Activated CD4-positive, alpha-beta T cell treated with anti-CD3 and anti-CD28 coated beads, Interleukin-2, Interleukin-6, amounts not matched to agents 100 ng/mL and 50 ng/mL, durations not matched to agents 16 hours and 8 hours (primary cell): ENCODE measurements at places on chromosomes 6 and 20.

DNA sequence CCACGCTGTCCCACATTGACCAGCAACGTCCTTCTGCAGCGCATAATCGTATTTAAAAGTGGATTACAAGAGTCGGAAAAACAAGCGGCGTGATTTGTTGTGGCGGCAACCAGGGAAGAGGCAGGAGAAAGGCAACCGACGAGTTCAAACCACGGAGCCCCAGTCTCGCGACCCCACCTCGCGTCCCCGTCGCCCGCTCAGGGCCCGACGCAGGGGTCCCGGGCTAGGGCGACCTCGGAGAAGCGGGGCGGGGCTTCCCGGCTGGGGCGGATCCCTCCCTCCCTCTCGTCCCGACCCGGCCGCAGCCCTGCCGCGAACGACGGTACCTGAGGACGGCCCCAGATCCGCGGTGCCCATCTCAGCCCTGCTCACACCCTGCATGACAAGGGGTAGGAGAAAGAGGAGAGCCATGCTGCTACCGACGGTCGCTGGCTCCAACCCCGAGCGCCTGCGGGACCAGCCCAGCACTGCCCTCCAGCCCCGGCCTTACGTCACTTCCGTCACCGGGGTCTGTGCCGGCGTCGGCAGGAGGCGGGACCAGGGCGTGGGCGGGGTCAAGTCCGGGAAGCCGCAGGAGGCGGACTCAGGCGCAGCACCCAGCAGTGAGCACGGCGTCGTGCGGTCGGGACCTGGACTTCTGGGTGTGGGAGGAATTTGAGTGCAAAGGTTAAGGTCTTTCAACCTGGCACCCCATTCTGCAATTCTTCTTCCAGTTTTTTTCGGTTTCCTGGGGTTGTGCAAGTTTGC, at the start of gene IFNGR1:
Gene IFNGR1, minus strand, starts transcription at position 469 of the 747 bp plus-strand sequence. Its CDS starts 58 bp downstream, at position 411.
- peak; percentile 97 for DNase-seq

DNA sequence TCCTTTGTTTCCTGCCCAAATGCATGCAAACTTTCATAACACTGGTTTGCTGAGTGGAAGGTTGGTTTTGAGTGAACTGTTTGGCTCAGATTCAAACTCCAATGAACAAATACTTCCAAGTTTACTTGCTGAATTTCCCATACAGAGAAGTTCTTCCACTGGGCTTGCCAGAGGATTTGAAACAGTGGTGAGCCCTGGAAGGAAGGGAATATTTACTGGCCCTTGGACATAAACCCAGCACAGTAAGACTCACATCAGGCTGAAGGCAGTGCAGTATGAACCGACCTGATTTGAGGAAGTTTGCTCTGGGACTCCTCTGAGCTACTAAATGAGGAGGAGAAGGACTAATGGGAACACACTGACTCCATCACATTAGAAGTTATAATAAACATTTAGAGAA, 3.8 kb downstream of the TRAF3IP2 start:
- DNase-seq: no peak

GRCh38 chr6:104108634-104109033, 751.1 kb downstream of the HACE1 start:
- no peak for DNase-seq

- DNase-seq: no peak
These were observed 33.4 kb downstream of the SNX5 start for GRCh38 chr20:17935186-17935585.

DNA sequence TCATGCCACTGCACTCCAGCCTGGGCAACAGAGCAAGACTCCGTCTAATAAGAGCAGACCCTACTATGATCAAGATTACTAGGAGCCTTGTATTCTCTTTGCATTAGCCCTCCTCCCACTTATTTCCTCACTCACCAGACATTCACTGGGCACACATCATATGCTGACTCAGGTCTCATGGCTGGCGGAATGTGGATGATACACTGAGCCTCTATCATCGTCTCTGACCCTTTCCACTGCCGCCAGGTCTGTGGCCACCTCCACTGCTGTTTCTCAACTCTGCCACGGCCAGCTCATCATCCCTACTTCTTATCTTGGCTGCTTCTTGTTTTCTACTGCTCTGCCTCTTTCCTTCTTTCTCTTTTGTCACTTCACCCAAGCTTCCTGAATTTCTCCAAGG, 161.0 kb downstream of the BACH2 start:
- no peak for DNase-seq

DNA sequence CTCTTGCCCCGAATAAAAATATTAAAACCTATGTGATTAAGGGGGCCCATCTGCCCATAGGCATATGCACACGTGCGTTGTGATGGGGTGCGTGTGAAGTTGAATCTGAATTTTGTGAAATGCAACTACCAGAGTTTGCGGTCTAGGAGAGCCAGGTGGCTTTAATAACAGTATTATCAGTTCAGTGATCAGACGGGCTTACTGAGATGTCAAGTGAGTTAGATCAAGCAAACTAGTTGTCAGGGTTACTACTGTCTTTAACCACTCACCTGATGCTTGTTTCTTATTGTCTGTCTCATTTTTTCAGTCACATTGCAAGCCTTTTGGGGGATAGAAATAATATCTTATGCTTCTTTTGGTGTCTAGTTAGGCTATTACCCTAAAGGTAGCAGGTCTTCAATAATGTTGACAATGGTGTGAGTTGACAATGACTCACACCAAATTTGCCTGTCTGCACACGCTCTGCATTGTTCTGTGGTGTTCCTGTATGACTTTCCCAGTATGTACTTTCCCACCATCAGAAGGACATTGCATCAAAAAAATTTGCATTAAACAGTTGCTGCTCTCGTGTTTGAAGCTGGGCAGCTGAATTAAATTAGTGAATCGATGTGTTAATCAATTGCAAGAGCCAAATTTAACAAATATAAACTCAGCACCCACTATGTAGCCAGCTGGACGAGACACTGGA, 103.1 kb upstream of the NAA20 start:
- DNase-seq: no peak

DNA sequence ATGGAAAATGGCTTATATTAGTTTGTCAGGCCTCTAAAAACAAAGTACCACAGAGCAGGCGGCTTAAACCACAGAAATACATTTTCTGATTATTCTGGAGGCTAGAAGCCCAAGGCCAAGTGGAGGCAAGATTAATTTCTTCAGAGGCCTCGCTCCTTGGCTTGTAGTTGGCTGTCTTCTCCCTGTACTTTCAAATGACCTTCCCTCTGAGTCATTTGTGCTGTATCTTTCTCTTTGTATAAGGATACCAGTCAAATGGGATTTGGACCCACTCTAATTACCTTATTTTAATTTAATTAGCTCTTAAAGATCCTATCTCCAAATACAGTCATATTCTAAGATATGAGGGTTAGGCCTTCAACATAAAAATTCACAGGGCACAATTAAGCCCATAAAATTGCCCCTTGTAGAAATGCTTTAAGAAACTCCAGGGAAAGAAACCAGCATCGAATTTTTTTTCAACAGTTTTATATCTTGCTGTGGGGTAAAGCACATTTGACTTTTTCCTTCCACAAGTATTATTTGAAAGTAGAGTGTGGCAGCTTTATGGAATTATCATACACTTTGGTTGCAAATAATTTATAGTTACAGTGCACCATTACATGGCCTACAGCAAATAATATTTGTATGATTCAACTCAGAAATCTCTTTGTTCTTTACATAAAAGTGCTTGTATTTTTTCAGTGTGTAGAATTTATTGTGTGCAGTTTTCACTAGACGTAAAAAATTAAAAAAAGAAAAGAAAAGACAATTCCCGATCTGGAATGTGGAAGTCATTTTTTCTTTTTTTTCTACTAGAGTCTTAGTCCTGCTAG, 706.1 kb downstream of the KIF16B start:
- DNase-seq: no peak

DNA sequence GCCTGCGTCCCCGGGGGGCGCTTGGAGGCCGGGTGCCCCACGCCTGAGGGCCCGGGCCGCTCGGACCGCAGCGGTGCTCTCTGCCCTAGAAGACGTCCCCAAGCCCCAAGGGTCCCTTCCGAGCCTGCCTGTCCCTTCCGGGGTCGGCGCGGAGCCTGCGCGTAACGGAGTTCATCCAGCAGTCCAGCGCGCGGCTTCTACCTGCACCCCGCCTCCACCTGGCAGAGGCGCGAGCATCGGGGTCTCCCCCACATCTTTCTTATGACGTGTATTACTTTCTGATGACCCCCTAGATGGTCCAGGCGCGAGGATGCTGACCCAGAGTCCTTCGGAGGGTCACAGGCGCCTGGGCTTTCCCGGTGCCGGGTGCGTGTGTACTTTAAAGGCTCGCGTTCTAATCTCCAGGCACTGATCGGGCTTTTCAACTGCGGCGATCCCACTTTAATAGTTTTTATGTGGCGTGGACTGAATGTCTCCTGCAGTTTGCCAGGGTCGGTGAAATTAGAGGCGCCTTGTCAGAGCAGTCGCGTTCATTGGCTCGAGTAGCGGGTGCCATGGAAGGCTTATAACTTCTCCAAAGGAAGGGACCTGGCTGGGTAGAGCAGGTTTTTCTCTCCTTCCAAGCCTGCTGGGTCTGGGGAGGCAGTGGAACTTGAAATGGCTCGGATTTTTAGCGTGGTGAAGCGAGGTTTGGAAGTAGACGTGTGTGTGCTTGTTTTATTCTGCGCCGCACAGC, 912 bp downstream of the EYA4 start:
- no peak for DNase-seq

- peak; percentile 36 for DNase-seq
These were observed 61.9 kb downstream of the GPR6 start for GRCh38 chr6:110039981-110040383.

GRCh38 chr6:2028457-2029038, 216.9 kb downstream of the GMDS start:
- no peak for DNase-seq

- no peak for DNase-seq
These were observed 71.8 kb upstream of the SIRPA start for GRCh38 chr20:1823450-1823844.

DNA sequence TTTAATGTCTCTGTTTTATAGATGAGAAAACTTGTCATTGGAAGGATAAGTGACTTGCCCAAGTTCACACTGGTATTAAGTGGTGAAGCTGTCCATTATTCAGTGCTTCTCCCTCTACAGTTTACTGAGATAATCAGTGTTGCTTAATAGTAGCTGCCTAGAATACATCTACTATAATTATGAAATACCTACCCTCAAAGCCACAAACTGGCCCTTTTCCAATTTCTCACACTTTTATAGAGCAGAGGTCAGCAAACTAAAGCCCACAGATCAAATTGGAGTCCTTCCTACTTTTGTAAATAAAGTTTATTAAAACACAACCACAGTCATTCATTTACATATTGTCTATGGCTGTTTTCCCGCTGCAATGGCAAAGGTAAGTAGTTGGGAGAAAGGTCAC, 73.5 kb downstream of the EYS start:
- DNase-seq: no peak

DNA sequence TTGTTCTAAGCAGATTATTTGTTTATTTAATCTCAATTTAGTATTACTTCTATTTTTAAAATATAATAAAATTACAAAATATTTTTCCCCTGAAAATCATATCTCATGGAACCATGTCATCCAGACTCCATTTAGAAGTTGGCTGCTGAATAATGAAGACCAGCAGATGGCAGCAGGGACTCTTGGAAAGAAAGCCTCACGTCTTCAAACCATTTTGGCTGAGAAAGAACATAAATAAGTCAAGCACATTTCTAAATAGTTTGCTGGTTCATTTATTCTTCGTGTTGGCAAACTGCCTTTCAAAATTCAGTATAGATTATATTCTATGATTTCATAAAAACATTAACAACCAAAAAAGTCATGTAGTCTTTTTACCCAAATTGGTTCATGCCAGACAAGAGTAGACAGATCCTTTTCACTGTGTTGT, 71.7 kb downstream of the RCAN2 start:
- peak; percentile 47 for DNase-seq

GRCh38 chr20:39356908-39357307, 394.8 kb downstream of the DHX35 start:
- no peak for DNase-seq

GRCh38 chr6:157323966-157324300, 614 bp upstream of the TMEM242 start:
- DNase-seq: peak; percentile 51

DNA sequence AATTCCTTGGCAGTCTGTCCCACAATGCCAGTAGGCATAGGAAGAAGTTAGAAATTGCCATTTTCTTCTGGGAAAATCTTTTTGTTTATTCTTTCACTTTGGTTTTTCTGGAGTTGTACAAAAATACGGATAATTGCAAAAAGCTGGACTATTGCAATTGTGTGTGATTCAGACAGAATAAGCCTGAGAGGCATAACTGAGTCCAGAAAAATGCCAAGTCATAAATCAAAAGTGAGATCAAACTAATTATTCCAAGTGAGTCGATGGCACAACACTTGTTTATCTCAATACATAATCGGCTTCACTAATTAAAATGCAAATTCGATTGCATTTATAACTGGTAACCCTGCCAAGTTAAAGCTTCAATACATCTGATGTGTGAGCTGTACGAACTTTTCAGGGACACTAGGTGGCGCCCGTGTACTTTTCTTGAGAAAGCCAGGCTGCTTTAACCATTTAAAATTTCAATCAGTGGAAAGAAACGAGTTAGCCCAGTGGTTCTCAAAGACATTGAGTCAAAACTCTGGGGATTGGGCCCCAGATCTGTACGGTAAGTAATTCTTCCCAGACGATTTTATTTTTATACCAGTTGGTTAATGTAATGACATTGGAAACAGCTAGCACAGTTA, 102.6 kb downstream of the LAMP5 start:
- peak; percentile 61 for DNase-seq

DNA sequence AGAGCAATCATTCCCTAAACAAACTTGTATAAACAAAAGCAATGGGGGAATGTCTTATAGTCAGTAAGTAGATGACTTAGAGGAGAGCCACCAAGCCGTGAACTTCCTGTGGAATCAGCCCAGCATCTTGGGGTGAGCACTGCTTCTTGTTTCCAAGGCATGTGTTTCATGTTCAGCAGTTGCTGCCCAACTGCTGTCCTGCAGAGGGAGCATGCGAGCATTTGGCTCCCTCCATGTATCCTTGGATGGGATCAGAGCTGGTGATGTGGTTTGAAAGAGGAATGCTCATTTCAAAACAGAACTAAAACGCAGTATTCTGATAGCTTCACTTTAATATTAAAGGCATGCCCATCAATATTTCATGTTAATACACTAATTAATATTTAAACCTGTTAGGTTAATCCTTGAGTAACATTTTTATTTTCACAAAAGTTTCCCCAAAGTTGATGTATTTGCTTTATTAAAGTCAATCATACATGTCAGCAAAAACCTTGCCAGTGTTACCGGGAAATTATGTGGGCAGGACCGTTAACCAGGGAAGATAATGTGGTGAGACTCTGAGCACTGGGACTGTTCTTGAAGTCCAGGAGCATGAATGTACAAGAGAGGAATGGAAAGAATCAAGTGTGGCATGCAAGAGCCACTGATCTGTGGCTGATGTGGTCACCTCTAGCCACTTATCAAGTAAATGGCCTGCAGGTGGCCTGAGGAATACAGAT, 172.1 kb upstream of the GGTLC1 start:
- DNase-seq: peak; percentile 23
